ENCODE measurements at places on chromosomes 4 and X.

GRCh38 chrX:120251471-120252011 is 929 bp downstream of the ZBTB33 start:
- DNase-seq = peak; percentile 30

- no peak for DNase-seq
Observed at GRCh38 chrX:129581904-129582303, 41.8 kb downstream of the OCRL start.

DNA sequence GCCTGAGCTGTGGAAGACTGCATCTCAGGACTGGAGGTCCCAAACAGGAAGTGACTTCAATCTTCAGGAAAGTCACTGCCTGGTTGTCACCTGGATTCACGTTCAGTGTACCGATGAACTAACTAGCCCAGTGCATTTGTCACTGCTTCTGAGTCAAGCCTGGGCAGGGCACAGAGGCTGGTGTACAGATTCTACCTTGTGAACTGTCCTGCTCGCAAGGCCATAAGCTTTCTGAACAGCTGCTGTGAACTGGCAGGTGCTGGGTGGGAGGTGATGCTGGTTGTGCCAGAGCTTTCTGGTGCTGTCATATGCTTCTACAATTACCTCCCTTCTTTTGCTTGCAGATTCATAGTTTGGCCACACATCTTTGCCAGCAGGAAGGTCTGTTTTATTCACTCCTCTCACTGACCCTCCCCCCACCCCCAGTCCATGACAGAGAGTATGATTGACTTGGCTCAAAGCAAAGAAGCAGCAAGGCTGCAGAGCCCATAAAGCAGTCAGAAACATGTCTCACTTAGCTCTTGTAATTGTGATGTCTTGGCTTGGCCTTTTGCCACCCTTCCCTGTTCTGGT is 40.5 kb downstream of the ZCCHC12 start:
- no peak for DNase-seq

DNA sequence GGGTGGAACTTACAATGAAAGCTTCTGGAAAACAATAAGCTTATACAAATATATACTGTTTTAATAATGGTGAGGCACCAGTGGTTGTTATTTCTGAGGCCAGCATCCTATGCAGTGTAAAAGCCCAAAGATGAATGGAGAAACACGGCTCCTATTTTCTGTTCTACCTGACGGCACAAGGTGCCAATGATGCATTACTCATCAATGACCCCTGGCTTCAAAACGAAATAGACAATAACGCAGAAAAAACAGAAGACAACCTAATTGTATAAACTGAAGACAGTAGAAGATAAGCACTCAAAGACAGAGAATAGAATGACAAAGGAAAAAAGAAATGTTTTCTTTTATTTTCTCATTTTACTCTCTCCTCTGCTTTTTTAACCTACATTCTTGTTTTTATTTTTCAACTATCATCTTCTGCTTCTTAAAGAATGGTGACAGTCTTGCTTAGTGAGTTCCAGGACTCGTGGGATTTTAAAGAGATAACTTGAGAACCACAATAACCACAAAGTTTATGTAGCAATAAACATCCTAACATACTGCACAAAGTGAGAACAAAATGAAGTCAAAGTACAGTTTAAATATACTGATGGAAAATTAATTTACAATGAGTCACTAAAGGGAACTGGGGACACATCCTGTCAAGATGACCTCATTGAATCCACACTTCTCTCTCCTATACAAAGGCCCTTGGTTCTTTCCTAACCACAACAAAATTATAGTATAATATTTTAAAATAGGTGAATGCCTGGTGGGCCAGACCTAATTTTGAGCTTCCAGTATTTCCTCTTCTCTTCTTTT is 169.8 kb downstream of the BTC start:
- DNase-seq = no peak

GRCh38 chrX:133482056-133482952 is 67.0 kb upstream of the GPC4 start:
- DNase-seq = no peak

GRCh38 chr4:82640540-82640939 is 78.8 kb upstream of the TMEM150C start:
- no peak for DNase-seq

- peak; percentile 26 for DNase-seq
Observed at GRCh38 chr4:4856071-4857000, 3.1 kb upstream of the MSX1 start.

- no peak for DNase-seq
Observed at GRCh38 chr4:3707423-3708102, 58.6 kb upstream of the ADRA2C start.

- DNase-seq = peak; percentile 73
Observed at GRCh38 chrX:151680805-151681204, 14.5 kb upstream of the PRRG3 start.

GRCh38 chrX:45683914-45684313 is 483.2 kb upstream of the DIPK2B start:
- no peak for DNase-seq

- DNase-seq = no peak
Observed at GRCh38 chr4:22708961-22709360, 16.2 kb downstream of the GBA3 start.

- no peak for DNase-seq
Observed at GRCh38 chr4:119750771-119751170, 122.2 kb upstream of the PDE5A start.

DNA sequence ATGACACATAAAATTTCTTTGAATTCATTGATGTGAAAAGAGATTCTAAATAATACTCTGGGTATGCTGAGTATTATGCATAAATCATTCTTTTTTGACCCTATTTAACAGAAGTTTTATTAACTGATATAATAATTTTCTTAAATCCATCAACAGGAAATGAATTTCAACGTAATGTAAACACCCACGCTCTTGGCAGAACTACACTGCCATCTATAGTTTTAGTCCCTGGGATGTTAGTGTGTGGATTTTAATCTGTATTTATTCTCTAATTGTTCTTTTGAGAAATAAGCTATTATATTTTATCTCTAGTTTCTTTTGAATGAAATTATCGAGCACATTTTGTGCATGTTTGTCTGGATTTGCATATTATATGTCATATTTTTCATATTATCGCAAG is 666.8 kb upstream of the NDST4 start:
- no peak for DNase-seq

DNA sequence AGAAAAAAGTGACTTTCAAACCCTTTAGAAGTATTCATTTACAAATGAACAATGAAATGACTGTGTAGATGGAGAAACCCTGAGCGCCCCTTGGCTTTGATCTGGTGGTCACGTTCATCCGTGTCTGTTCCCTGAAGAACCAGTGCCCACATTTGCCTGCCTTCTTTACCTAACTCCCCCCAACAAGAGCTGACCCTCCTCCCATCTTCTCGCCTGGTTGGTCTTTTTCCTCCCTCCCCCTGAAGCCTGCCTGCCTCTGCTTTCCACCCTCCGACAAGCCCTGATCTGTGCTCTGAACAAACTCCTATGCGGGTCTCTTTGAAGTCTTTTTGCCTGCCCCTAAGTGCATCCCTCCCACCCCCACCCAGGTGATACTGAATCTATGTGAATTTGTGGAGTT is 18.5 kb downstream of the TBL1X start:
- no peak for DNase-seq

DNA sequence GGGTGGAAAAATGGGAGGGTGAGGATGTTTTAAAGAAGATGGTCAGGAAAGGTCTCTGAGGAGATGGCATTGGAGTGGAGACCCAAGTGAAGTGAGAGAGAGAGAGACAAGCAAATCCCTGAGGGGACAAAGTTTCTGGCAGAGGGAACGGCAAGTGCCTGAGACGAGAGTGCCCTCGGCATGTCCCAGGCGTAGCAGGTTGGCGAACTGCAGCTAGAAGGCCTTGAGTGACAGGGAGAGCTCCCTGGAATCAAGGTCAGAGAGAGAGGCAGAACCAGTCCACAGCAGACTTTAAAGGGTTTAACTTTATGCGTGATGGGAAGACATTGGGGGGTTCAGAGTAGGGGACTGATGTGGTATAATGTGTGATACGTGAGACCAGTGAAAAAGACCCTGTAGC is 150.2 kb upstream of the HAND2 start:
- no peak for DNase-seq

DNA sequence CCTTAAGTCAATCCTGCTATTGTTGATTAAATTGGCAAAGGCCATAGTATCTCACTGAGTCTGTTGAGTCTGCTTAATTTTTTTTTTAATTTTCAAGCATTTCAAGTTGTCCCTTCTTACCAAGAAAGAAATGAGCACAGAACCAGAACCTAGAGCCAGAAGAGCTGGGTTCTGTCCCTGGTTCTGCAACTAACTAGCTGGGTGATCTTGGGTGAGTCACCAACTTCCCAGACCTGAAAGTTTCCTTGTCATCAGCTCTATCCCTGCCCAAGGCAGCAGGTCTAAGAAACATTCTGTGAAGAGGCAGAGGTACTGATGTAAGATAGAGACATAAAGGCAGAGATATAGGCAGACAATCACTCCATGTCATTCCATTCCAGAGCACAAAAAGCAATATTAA is 17.3 kb downstream of the TEC start:
- DNase-seq = no peak

- no peak for DNase-seq
Observed at GRCh38 chr4:147616849-147617172, 386 bp upstream of the TMEM184C start.

- DNase-seq = no peak
Observed at GRCh38 chrX:16671005-16671404, 21.0 kb downstream of the S100G start.

GRCh38 chr4:22434895-22435294 is 81.0 kb downstream of the ADGRA3 start:
- no peak for DNase-seq

DNA sequence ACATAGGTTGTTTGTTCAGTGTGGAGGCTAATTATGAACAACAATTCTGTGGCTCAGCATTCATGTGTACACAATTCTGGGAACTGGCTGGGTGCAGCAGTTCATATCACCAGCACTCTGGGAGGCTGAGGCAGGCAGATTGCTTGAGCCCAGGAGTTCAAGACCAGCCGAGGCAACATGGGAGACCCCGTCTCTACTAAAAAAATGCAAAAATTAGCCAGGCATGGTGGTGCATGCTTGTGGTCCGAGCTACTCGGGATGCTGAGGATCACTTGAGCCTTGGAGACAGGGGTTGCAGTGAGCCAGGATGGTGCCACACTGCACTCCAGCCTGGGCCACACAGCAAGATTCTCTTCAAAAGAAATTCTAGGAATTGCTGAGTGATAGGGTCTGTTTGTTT is 4.5 kb upstream of the PPP2R2C start:
- no peak for DNase-seq

GRCh38 chrX:47798861-47799260 is 37.8 kb upstream of the ZNF81 start:
- DNase-seq = no peak

- DNase-seq = no peak
Observed at GRCh38 chrX:14303891-14304290, 225.4 kb upstream of the GLRA2 start.

- DNase-seq = peak; percentile 64
Observed at GRCh38 chr4:37891260-37892159, 626 bp downstream of the TBC1D1 start.

DNA sequence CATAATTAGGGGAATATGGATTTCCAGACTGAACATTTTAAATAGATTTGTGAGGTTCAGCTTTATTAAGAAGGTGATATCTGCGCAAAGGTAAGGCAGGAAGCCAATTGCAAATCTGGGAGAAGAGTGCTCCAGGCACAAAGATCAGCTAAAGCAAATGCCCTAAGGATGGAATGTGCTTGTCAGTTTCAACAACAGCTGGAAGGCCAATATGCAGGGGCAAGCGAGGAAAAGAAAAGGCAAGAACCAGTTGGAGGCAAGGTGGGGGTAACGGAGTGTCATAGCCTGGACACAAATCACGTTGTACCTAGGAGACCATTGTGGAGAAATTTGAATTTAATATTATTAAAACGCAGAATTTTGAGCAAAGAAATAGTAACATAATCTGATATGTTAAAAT is 1710.3 kb upstream of the PCDH7 start:
- DNase-seq = no peak

DNA sequence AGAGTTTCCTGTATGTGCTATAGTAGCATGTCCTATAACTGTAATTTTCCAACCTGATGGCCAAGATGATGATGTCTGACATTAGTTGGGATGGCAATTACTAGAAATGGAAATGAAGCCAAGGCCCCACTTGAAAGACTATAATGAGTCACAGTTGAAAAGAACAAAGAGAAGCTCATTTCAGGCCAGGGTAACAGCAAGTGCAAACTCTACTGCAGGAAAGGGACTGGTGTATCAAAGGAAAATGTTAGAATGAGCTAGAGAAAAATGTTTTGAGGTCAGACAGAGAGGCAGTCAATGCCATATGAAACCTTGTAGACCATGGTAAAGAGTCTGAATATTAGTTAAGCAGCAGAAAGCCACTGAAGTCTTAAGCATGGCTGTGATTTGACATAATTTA is 146.2 kb upstream of the SH3RF1 start:
- DNase-seq = no peak

- no peak for DNase-seq
Observed at GRCh38 chrX:131831185-131831520, 191.9 kb upstream of the STK26 start.

DNA sequence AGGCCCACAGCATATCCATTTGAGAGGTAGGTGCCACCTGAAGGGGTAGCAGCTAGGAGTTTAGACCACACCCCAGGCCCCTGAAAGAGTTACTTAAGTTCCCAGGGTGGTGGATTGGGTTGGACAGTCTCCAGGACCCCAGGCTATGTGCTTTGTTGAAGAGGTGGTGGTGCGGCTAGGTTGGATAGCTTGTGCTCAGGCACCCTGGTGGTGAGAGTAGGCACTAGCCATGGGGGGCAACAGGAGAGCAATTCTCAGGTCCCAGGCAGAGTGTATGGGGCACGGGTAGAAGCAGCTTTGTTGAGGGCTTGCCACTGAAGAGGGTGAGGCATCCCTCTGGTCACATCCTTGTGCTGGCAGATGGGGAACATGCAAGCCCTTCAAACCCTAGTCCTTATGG is 5.6 kb downstream of the PF4 start:
- DNase-seq = no peak

GRCh38 chr4:81360737-81361136 is 111.0 kb downstream of the RASGEF1B start:
- DNase-seq = no peak

DNA sequence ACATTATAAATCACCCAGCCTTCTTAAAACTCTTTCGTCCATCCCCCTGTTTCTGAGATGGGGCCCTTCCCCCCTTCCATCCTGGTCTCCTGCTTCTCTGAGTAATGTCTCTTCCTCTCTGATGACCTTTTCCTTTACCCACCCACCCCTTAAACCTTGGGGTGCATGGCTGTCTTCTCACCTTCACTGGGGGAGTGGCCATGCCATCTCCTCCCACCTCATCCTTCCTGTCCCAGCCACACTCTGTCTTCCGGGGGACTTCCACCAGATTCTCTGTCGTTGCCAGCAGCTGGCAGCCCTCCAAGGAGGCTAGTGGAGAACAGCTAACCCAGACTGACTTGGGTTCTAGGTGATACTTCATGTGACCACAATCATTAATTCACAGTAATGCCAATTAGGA is 83.2 kb upstream of the SCML1 start:
- DNase-seq = no peak

- DNase-seq = no peak
Observed at GRCh38 chrX:93791304-93791703, 117.3 kb downstream of the FAM133A start.

GRCh38 chrX:26522501-26522900 is 306.5 kb downstream of the MAGEB5 start:
- DNase-seq = no peak

GRCh38 chr4:10998846-10999245 is 314.3 kb upstream of the CLNK start:
- no peak for DNase-seq

GRCh38 chr4:2284161-2284933 is 22.4 kb upstream of the MXD4 start:
- DNase-seq = peak; percentile 17

- no peak for DNase-seq
Observed at GRCh38 chr4:168710353-168710946, 213.6 kb downstream of the PALLD start.
